ENCODE measurements at places on chromosomes 11 and 22.

- DNase-seq: no peak
These were observed 45.6 kb downstream of the OR4D9 start for GRCh38 chr11:59556917-59557348.

- peak; percentile 52 for DNase-seq
These were observed 6.2 kb downstream of the TBX1 start for GRCh38 chr22:19766511-19767426.

- no peak for DNase-seq
These were observed 32.5 kb downstream of the CYB5R2 start for GRCh38 chr11:7640816-7641215.

DNA sequence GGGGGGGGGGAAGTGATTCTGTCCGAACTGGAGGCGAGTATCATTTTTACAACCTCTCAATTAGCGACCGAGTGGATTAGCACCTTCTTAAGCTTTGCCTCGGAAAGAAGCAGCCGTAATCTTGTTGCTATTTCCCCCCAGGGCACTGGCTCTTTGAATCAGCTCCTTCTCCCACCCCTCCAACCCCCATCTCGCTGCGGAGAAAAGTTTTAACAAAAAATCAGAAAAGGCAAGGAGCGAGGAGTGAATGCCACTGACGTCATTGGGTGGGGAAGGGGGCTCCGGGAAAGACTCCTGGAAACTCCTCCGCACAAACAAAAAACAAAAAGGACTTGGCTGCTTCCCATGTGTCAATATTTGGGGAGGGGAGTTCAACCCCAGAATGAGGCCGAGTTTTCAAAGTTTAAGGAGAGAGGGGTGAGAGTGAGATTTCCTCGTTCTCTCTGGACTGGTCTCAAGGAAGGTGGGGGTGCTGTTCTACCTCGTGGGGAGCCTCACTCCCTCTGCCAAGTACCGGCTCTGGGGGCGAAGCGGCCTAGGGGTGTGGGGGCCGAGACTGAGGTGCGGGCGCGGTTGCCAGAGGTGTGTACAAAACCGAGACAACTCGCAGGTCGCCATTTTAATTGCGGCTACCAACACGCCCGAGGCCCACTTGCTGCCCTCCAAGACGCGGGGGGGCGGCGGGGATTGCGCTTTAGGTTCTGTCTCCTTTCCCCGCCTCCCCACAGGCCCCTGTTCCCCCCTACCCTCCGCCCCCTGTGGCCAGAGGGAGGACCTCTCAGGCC is 2.5 kb upstream of the PAX6 start:
- no peak for DNase-seq

- DNase-seq: no peak
These were observed 113.9 kb downstream of the RPS6KA4 start for GRCh38 chr11:64472593-64473455.

DNA sequence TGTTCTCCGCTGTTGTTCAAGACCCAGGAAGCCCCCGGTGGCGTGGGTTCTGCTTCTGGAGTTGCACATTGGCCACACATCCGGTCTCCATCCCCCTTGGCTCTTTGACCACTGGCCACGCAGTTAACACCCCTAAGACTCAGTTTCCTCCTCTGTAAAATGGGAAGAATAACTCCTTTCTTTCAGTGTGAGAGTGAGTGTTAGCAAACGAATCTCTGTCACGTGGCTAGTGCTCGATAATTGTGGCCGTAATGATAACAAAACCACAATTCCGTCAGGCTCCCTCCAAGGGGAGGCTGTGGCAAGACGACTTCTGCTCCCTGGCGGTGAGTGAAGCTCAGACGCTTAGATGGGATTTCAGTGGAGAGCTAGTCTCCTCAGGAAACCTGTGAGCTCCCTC is 315.2 kb upstream of the B3GAT1 start:
- DNase-seq: no peak

DNA sequence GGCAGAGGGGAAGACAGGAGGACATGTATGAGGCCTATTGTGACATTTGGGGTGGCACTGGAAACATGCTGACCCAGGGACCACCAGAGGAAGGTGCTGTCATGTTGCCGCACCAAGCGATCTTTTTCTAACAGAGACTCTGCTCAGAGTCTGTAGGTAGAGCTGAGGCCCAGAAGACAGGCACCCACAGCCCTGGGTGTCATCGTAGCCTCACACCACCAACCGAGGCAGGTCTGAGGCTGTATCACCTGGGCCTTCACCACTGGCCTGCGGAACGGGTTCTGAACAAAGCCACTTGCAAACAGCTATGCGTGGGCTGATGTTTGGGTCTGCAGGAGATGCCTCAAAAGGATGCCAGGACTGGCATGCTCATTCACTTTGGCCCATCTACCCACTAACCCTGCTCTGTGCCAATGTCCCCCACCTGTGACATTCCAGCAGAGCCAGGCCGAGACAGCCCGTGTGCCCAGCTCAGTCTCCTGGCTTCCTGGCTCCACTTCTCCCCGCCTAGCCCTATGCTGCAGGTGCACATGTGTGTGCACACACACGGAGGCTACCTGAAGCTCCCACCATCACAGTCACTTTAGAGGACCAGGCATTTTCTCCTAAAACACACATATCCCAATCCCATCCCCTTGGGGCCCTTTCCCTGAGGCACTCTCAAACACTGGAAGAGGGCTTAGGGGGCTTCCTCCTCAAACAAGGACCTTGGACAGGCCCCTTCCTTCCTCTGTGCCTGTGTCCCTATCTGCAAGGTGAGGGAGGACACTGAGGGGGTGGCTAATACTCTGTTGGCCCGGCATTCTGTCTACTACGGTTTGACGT is 3.6 kb downstream of the TRIM29 start:
- no peak for DNase-seq

DNA sequence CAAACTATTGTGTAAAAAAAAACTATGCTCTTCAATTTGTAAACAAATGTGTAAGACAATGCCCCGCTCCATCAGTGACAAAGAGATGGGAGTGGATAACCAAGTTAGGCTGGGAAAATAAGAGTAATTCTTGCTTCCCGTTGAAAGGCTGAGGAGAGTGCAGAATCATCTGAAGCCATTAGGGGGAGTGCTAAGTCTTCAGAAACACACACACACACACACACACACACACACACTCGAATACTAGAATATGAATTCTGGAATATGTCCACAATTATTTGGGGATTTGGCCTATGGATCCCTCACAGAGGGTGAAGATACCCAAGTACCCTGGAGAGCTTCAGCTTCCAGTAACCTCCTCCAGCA is 27.8 kb upstream of the ROBO3 start:
- DNase-seq: peak; percentile 17

DNA sequence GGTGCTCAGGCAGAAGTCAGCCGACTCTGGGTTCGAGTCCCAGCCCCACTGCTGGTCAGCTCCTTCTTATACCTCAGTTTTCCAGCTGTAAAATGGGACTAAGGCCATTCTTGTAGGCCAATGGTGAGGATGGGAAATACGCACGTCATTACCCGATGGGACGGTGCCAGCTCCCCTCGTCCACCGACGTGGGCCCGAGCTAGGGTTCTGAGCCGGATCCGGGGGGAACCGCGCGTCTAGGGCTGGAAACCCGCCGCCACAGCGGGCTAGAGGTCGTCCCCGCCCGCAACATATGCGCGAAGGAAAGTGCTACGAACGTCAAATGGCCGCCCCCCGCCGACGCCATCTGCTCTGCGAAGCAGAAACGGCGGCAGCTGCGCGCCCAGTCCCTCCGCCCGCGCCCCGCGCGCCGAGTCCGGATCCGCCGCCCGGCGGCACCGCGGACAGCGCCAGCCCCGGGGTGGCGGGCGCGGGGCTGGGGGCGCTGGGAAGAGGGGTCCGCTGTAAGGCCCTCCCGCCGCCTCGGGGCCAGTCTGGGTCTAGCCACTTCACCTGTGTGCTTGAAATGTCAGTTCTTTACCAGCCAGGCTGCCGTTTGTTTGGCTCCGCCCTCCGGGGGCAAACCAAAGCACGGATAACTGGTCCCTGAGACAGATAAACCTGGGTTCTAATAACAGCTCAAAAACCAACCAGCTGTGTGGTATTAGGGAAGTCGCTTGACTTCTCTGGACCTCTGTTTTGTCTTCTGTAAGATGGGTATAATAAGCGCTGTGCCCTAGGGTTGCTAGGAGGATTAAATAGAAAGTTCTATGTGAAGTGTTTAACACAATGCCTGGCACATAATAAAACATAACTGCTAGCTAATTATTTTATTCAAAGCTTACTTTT is 103.5 kb upstream of the RCN1 start:
- DNase-seq: no peak

- DNase-seq: no peak
These were observed 20.0 kb downstream of the PRG3 start for GRCh38 chr11:57360991-57361390.

GRCh38 chr11:70397336-70397982 is 870 bp upstream of the CTTN start:
- DNase-seq: no peak
